ENCODE measurements at places on chromosomes 1 and 21.

DNA sequence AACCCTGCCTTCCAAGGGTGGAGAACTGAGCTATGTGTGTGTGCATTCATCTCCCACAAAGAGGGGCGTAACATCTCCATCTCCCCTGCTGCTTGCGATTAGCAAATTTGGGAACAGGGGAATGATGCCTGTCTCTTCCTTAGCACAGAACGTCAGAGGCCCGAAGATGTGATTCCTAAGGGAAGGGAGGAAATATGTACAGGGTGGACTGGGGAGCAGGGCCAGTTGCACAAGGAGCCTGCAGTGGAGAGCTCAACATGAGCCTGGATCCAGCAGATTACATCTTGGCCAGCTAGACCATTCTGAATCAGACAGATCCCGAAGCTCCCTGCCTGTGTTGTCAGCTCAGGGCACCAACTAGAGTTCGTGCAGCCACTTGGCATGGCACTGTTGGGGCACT, 118.1 kb downstream of the NGF start:
- DNase-seq, result no peak

DNA sequence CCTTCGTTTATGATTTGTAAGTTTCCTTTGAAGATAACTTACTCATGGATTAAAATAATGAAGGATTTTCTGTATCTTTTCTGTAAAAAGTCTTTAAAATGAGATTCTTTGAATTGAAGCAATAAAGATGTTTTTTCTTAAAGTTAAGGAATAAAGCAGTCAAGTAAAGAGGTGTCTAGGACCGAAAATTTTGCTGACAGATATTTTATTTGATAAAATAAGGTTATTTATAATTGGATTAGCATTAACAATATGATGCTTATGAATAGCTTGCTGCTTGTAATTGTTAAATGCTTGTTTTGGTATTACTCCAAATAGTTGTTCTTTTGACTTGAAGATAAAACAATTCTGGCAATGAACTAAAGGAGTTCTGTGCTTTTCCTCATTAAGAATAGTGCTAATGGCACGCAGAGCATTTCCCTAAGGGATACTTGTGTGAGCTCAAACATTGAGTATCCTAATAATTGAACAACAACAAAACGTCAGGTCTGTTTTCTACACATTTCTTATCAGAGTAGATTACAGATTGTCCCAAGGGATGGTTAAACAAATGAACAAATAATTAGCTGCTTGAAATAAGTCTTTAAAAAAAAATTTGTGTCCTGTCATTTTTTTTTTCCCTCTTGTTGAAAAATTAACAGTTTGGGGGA, 16.6 kb downstream of the TSNAX start:
- no peak for DNase-seq

GRCh38 chr1:165143437-165144065, 213.0 kb downstream of the LMX1A start:
- no peak for DNase-seq

GRCh38 chr1:231923491-231924041, 297.0 kb downstream of the DISC1 start:
- no peak for DNase-seq

DNA sequence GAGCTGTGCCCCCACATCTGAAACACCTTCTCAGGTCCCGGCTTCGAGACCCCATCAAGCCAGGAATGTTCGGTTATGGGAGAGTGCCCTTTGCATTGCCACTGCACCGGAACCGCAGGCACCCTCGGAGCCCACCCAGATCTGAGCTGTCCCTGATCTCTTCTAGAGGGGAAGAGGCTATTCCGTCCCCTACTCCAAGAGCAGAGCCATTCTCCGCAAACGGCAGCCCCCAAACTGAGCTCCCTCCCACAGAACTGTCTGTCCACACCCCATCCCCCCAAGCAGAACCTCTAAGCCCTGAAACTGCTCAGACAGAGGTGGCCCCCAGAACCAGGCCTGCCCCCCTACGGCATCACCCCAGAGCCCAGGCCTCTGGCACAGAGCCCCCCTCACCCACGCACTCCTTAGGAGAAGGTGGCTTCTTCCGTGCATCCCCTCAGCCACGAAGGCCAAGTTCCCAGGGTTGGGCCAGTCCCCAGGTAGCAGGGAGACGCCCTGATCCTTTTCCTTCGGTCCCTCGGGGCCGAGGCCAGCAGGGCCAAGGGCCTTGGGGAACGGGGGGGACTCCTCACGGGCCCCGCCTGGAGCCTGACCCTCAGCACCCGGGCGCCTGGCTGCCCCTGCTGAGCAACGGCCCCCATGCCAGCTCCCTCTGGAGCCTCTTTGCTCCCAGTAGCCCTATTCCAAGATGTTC, 4.3 kb downstream of the ADAMTSL4 start:
- DNase-seq, result no peak

GRCh38 chr21:41242238-41242829, 74.3 kb upstream of the FAM3B start:
- no peak for DNase-seq

DNA sequence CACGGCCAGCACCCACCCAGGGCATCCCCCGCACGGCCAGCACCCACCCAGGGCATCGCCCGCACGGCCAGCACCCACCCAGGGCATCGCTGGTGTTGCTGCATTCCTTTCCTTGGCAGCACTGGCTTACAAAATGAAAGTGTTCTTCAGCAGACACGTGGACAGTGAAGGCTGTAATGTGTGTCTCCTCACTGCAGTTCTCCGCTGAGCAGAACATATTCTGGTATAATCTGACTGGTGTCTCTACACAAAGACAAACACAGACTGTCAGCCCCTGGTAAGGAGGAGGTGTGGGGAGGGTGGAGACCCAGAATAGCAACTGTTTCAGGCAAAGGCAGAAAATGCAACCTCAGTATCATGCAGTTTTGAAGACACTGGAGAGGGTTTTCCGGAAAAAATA, 7.3 kb downstream of the LYPD8 start:
- no peak for DNase-seq

- DNase-seq, result no peak
Observed at GRCh38 chr1:99268021-99268420, 3.7 kb downstream of the PLPPR4 start.

- DNase-seq, result no peak
Observed at GRCh38 chr1:4085546-4085945, 185.5 kb upstream of the C1orf174 start.

- DNase-seq, result no peak
Observed at GRCh38 chr1:29325675-29326074, 89.4 kb downstream of the PTPRU start.
